ENCODE measurements at places on chromosomes 7 and 10.

- DNase-seq, result no peak
Measured at GRCh38 chr10:68955355-68955831, 577 bp upstream of the DDX21 start.

DNA sequence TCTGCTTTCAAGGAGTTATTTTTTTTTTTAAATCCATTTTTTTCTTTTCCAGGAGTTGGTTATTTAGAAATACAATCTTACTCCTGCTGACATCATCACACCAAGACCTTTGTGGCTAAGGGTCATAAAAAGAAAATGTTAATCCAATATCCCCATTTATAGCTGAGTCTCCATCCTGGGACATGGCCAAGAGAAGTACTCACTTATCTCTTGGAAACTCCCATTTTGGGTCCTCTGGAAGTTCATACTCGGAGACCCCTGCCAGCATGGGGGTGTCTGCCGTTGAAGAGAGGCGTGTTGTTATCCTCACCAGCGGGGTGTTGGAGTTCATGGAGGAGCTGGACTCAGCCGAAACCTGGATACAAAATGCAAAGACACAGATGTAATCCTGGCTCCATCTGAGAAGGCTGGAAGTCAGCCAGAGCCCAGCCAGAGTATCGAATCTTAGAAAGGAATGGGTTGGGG is 94.6 kb downstream of the FGFR2 start:
- no peak for DNase-seq

GRCh38 chr10:96995851-96996250 is 163.8 kb downstream of the LCOR start:
- no peak for DNase-seq

DNA sequence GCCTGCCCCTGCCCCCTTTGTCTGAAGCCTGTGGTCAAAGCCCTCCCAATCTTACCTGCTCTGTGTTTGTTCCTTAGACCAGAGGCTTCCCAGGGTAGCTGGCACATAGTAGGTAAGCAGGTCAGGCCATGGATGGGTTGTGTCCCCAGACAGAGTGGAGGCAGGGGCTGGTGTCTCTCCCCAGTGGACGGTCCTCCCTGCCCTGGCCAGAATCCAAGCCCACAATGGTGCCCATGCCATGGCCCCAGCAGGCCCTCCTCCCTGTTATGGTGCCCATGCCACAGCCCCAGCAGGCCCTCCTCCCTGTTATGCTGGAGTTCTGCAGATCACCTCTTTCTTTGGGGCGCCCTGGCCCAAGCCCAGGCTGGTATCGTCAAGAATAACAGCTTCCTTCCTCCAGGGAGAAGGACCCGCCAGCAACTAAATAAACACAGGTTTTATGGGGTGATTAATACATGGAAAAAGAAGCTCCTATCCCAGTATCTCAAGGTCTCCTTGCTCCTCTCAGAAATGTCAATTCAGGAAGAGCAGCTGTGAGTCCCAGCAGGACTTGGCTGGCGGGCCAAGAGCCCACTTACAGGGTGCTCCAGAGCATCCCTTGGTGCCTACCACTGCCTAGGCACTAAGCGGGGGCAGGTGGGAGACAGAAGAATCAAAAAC is 82.0 kb downstream of the NEURL1 start:
- no peak for DNase-seq

- no peak for DNase-seq
Measured at GRCh38 chr10:95840121-95840520, 67.7 kb upstream of the CC2D2B start.

DNA sequence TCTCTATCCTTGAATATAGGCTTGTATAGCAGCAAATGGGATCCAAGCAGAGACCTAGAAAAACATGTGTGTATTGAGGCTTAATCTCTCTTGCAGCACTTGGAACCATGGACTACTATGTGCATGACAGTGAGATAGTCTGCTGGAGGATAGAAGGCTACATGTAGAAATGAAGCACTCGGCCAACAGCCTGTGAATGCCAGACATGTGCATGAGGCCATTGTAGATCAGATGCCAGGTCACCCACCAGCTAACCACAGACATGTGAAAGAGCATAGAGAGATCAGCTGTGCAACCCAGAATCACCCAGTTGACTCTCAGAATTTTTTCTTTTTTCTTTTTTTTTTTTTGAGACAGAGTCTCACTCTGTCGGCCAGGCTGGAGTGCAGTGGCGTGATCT is 90.9 kb downstream of the NT5C2 start:
- no peak for DNase-seq

GRCh38 chr7:135359615-135360014 is 126.0 kb downstream of the STRA8 start:
- no peak for DNase-seq

DNA sequence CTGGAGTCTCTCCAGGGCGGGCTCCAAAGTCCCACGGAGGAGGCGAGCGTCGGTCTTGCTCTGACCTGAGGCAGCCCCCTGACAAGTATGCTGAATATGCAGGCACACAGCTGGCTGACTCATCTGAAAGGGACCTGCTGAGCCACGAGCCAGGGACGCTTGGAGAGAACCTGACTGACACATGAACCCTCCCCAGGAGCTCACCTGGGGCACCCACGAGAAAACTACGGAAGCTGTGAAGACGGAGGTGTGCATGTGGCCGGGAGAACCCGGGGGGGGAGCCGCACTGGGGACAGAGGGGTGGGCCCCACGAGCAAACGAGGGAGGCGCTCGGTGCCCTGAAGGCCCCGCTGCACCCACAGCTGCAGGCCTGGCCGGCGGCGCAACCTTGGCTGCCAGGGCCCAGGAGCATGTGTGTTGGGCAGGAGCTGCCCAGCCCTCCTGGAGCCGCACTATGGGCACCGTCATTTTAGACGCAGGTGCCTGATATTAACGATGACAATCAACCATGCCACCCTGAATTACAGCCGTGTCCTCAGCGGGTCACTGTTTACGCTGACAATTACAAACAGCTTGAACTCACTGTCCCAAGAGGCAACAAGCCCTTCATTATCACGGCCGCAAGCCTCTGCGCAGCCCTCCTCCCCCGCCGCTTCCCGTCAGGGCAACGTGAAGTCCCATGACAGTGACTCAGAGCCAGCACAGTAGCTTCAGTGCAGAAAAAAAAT is 64.7 kb downstream of the DIP2C start:
- no peak for DNase-seq

DNA sequence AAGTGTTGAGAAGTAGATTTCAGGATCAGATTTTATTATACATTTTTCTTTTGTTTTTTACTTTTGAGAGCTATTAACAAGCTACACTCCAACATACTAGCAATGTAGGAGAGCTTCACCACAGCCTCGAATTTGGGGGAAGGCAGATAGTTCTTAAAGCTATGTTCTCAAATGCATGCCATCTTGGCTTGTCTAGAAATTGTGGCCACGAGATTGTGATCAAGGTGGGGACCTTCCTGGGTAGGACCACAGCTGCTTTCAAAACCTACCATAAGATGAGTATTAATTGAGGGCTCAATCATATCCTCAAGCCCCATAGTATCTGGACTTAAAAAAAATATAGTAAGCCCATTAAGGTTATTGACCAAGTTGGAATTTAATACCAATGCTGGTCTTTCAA is 27.9 kb upstream of the JAZF1 start:
- no peak for DNase-seq

GRCh38 chr10:116877391-116877790 is 28.1 kb downstream of the ENO4 start:
- no peak for DNase-seq

DNA sequence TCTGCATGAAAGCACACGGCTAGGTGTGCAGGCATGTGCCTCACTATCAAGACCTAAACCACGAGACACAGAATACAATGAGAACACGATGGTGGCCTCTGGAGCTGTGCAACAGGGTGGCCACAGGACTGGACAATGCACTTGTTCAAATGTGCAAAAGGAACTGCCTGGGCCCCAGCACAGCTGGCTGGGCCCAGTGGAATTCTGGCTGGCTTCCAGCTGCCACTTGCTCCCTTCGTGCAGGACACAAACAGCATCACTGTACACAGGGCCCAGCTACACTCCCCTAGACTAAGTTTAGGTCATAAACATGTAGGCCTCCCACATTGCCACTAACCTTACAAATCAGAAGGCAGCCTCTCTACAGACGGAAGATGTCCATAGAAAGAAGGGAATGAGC is 23.4 kb downstream of the DOCK4 start:
- DNase-seq, result no peak
